ENCODE measurements at places on chromosomes 4 and X.

GRCh38 chr4:96347582-96347981 lies 507.7 kb downstream of the PDHA2 start:
- no peak for DNase-seq

DNA sequence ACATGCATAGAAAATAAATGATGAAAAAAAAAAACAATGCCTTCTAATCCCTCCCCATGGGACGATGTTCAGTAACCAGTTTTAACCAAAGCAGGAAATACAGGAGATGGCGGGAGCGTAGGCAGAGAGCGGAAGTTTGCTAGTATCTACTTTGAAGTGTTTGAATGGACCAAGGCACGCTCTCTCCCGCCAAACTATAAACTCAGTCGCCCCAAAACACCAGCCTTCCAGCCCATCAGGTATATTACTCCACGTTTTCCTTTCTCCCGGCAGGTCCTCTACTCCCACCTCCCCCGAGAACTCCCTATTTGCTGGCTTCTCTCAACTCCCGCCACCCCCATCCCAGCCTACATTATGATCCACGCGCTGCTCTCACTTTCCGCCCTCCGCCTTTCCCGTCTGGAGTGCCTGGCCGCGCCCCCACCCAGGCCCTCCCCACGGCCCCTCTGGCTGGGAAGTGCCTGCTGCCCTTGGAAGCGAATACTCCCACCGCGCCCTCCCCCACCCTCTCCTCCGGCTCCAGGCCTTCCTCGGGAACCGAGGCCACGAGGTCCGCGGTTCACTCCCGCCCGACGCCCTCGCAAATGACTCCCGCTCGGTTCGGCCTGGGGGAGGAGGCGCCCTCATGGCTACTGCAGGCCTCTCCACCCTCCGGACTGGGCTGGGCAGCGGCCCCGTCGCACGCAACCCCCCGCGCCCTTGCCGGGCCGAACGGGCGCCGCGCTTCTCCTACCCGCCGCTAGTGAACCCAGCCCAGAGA lies 723 bp downstream of the DHX15 start:
- DNase-seq, result no peak

DNA sequence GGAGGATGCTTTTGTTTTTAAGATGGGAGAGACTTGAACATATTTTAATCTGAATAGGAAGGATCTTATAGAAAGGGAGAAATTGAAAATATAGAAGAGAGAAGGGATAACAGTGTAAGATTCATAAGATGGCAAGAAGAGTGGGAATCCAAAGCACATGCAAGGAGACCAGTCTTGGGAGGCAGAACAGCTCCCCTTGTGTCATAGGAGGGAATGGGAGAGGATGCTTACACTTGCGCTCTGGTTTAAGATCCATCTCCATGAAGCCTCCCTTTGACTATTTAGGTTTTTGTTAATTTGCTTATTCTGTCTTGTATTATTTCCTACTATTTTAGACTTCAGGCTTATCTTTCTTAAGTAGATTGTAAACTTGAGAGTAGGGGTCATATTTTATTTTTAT lies 42.7 kb downstream of the KIF4A start:
- DNase-seq, result no peak

- no peak for DNase-seq
Observed at GRCh38 chr4:3791910-3792542, 25.8 kb downstream of the ADRA2C start.

GRCh38 chr4:95466791-95467190 lies 82.0 kb downstream of the UNC5C start:
- no peak for DNase-seq

DNA sequence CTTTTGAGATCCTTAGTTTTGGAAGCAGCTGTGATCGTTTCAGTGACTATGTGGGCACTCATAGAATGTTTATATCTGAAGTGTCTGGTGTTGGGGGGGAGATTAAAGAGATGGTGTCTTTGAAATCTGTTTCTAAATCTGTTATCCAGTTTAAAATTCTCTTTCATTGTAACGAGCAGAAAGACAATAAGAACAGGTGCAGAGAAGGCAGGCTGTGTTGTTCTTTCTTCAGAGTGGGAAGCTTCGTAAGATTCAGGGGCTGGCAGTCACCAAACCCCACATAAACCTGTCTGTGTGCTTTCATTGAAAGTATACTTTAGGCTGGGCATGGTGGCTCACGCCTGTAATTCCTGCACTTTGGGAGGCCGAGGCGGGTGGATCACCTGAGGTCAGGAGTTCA lies 16.3 kb upstream of the DHRSX start:
- no peak for DNase-seq

DNA sequence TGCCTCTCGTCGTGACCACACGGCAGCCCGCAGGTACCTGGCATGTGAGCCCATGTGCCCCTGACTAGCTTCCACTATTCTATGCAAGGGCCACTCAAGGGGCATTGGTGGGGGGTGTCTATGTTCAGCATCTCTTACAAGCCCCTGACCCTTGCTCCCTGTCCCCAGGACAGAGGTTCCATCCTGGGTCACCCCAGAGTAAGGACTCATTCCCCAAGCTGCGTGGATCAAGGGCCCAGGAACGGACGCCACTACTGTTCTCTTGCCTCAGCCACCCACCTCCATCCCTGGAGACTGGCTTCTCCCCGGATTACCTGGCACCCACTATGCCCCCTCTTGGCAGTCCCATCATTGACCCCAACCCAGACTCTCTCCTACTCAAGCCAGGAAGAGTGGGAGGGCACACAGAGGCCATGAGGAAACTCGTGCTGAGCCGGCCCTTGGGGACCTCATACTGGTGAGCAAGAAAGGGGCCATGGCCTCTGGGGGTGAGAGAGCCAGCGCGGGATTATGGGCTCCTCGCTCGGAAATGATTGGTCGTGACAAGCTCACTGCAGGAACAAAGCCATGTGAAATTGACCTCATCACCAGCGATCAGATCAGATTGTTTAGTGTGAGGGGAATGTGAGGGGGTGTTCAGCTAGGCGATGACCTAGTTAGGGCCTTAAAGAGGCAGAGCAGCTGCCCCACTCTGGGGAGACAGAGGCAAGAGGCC lies 50.1 kb upstream of the PJA1 start:
- DNase-seq, result no peak

DNA sequence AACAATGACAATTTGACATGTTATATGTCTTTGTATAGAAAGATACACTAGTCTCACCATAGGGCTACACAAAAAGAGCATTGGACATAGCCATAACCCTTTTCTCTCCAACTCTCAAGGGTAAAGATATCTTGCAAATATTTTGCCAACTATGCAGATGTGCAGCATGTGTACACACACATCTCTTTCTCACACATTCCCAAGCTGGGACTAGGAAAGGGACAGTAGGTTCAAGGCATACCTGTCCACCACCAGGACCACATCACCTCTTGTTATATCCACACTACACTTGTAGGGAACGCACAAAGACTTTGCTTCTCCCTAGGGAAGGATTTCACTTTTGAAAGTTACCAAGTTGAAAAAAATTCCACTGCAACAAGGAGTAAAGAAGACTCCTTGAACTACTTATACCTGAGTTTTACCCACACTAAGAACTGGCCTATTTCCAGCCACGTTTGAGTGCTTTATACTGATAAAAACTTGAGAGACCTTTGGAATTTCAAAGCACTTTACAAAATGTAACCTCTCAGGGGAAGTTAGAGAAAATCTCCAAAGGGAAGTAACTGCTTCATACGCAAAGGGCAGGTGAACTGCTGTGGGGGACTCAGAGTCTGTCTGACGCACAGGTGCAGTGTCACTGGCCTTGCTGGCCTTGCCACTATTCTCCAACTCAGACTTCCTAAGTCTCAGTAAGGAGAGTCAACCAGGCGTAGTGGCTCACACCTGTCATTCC lies 36.9 kb downstream of the NR3C2 start:
- DNase-seq, result no peak

- DNase-seq, result no peak
Observed at GRCh38 chr4:168618577-168619265, 121.9 kb downstream of the PALLD start.

DNA sequence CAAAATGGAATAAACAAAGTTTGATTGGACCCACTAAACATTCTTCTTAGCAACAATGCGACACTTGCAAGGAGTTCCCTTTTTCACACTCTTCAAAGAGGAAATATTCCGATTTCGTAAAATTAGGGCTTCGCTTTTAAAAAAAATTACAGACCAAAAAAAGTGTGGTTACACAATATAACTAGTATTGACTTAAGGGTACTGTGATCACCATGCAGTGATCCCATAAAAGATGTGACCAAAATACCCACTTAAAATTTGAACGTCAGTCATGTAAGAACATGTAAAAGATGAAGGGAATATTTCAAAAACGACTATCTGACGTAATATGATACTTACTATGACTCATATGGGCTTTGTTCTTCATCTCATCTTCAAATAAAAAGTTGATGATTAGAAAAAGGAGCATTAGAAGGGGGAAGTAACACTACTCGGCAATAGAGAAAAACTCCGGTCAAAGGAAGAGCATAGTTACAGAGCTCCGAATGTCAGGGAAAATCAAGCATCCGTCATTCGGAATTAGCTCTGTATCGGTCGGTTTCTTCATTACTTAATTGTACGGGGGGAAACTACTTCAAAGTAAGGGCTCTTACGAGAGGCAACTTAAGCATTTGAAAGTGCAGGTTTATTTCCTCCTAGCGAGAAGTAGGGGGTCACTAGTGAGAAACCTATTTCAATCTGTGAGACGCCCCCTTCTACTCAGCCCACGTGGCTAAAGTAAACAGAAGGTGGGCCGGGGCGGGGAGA lies 1.3 kb upstream of the TET2 start:
- no peak for DNase-seq

- DNase-seq, result no peak
Observed at GRCh38 chr4:124749421-124749820, 36.9 kb upstream of the ANKRD50 start.

GRCh38 chr4:129515356-129515755 lies 419.4 kb downstream of the C4orf33 start:
- DNase-seq, result no peak

GRCh38 chr4:149518471-149518870 lies 297.2 kb downstream of the IQCM start:
- DNase-seq, result no peak

DNA sequence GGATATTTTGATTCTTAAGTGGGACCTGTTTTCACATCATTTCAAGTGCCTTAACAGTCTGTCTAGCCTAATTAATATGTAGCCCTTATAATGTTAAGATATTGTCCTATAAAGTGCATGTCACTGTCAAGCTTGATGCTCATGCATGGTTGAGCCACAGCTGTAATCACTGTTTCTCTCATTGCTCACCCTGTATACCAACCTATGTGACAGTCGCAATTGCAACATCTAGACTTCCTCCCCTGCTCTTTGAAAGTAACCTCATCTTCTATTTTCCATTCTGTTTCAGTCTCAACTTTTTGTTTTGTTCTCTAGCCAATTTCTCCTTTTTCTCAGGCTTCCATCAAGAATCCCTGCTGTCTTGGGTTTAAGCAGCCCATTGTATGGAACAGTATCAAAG lies 24.4 kb upstream of the MSL3 start:
- DNase-seq, result no peak

GRCh38 chrX:151816934-151817333 lies 82.4 kb downstream of the CNGA2 start:
- no peak for DNase-seq

- no peak for DNase-seq
Observed at GRCh38 chrX:150063138-150063518, 124.8 kb upstream of the EOLA2 start.

DNA sequence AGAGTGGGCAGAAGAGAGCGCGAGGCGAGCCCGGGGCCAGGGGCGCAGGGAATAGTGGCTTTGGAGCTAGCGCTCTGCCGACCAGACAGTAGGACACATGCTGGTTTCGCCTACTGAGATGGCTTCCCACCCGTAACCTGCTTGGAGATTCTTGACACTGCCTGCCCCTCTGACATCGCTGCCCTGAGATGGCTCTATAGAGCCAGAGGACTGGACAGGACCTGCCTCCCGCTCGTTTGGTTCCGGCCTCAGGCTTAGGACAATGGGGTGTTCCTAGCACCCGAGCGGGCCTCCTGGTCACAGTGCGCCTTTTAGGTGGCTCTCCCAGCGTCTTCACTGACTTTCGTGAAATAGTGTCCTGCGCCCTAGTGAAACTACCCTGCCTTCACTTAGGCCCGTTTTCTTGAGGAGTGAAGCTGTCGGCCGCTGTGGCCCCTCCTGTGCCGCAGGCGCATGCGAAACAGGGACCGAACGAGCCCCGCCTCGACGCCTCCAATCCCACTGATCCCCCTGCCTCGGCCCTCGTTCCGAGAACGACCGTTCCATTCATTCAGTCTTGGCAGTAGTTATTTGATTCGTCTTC lies 608 bp downstream of the TAF1 start:
- peak; percentile 4 for DNase-seq

DNA sequence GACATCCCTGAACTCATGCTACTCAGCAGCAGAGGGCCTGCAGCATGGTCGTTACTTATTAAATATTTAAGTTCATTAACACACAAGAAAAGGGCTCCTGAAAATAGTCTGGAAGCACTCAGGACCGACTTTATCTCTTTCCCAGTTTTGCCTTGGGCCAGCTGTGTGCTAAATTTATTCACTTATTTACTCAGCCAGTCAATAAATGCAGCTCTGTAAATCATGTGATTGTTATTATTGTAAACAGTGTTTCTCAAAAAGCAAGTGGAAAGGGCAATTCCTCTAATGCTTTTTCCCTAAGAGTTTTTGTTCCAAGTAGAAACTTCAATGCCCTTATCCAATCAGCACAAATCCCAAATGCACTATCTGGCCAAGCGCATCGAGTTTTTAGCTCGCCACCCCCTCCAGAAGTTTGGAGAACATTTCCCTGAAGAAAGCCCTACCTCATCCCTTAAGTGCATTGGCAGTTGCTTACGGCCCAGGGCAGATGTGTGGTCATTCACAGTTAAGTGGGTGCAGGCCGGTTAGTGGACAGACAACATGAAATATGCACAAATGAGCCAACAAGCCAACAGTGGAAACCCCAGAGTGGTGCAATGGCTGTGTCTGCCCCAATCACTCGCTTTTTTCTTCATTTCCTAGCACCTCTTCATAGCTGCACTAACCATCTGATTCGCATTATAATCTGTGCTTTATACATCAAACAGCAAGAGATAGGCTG lies 125.8 kb downstream of the SMIM20 start:
- no peak for DNase-seq

DNA sequence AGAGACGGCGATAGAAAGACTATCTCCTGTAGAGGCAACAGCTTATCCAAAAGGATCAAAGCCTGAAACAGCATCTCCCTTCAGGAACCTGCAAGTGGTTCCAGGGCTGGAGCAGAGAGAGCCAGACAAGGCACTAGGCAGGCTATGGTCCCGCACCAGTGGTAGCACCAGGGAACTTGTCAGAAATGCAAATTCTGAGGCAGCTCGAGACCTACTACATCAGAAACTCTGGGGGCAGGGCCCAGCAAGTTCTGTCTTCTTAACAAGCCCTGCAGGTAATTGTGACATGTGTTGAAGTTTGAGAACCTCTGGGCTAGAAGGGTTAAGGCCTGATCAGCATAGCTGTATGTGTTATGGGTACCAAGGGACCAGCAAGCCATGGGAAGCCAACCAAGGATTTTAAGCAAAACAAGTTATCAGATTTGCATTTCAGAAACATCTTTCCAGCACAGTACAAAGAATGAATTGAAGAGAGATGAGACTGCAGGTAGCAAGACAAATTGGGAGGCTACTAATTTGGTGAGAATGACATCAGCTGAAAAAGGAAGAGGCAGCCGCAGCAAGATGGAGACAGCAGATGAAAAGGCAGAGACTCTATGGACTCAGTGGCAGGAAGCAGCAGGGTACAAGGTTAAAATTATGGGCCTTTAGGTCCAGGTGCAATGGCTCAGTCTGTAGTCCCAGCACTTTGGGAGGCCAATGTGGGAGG lies 139.7 kb downstream of the TSPAN5 start:
- no peak for DNase-seq

- no peak for DNase-seq
Observed at GRCh38 chr4:7002336-7002735, 40.8 kb upstream of the TADA2B start.

- no peak for DNase-seq
Observed at GRCh38 chr4:105469736-105470135, 4.1 kb downstream of the PPA2 start.

All from T-helper 17 cell (primary cell).